ENCODE measurements at places on chromosomes 4 and X.

- DNase-seq, result no peak
Measured at GRCh38 chr4:73231518-73232487, 26.8 kb downstream of the ANKRD17 start.

DNA sequence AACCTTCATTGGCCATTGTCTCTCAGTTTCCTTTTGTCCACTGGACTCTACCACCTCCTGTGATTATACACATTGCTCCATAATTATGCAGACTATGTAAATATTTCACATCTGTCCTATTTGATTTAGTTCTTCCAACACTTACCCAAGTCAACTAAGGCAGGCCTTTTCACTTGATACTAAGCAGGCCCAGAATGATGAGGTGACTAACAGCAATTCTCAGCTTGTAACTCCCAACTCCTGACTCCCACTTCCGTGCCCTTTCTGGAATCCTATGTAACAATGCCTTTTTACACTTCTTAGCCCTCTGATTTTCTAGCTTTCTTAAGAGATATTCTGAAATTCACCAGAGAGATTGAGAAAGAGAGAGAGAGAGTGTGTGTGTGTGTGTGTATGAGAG lies 6.6 kb downstream of the PAK3 start:
- DNase-seq, result no peak

DNA sequence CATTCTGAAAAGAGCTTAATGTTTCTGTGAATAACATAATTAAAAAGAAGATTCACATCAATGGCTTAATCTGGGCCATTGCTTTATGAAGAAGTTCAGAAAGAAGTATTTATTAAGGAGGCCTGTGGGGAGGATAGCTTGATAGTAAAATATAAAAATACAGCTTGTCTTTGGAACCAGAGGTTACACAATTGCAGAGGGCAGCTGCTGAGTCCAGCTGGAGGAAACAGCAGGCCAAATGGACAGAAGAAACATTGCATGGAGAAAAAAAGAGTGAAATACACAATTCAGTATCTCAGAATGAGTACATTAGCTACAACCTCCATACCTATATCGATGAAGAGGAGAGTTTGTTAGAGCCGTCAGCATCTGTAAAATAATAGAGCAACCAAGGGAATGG lies 148.0 kb upstream of the NPY2R start:
- DNase-seq, result no peak

GRCh38 chr4:7289589-7289988 lies 97.3 kb downstream of the SORCS2 start:
- DNase-seq, result no peak

DNA sequence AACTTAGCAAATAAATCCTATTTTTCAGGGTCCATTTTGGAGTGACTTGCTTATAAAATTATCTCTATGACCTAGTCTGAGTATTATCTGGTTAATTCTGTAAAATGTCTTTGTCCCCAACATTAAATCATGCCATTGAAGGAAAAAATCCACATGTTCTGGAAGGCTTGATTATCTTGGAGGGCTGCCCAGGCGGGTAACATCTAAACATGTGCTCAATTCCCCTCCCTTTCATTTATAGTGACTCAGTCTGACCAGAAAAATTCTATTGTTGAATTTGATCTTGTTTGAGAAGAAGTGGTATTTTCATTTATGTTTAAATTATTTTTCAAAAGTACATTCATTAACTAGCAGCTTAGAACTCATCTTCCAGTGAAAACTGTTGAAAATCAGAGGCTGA lies 55.4 kb upstream of the SLC10A7 start:
- DNase-seq, result no peak

- no peak for DNase-seq
Measured at GRCh38 chr4:11264841-11265240, 163.9 kb downstream of the HS3ST1 start.

GRCh38 chr4:90328558-90328957 lies 201.4 kb downstream of the CCSER1 start:
- no peak for DNase-seq

DNA sequence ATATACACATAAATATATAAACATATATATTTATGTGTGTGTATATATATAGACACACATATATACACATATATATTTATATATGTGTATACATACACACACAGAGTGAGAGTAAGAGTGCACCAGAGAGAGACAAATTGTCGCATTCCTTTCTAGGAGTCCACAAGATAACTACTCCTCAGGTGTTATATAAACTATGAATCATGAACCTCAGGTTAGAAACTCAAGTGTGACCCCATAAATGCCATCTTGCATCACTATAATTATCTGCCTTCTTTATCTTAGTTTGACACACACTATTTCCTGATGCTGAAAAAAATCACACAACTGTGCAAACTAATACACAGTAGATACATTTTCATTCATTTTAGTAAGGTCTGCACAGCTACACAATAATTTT lies 135.2 kb downstream of the PPARGC1A start:
- no peak for DNase-seq

- no peak for DNase-seq
Measured at GRCh38 chr4:164177153-164177552, 576.8 kb upstream of the SMIM31 start.

GRCh38 chr4:86957215-86957614 lies 22.4 kb downstream of the AFF1 start:
- DNase-seq, result peak; percentile 68

DNA sequence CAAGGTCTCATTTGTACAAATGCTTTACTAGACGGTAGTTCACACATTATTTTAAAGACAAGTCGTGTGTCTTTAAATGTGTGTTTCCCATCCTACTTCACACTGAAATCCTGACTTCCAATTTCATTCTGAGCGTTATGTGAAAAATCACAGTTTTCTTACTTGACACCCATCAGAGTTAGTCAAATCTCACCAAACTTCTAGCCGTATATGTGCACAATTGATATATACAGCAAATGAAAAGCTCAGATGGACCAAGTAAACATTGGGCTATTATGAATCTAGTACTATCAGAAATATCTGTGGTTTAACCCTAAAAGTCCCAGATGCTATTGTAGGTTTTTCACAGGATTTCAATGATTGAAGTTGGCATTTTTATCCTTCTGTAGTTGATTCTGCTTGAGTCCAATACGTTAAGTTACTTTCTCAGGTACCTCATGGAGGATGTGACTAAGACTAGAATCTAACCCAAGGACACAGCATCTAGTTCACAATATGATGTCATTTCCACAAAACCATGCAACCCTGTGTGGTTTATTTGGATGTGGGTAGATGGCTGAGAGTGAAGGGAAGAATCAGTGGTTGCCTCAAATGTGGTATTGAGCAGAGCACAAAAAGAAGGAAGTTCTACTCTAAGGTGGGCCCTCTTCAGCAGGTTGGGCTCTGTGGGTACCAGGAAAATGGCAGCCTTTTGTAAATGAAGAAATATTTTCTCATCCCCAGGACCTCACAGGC lies 22.1 kb upstream of the TRIM60 start:
- DNase-seq, result no peak

DNA sequence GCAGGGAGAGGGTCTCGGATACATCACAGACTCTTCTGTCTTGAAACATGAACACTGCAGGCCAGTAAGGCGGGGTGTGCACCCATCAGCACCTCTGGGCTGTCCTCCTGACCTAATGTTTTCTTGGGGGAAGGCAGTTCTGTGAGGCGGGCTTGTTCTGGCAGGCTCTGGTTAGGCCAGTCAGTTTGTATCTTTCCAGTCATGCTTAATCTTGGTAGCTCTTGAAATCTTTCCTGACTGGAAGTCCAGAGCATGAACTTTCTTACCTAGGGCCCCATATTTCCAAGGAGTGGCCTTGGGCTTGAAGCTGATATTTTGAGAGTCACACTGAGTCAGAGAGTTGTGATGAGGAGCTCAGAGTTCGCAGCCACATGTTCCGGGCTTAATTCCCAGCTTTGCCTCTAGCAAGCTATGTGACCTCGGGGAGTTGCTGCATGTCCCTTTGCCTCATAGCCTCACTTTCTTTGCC lies 54.2 kb upstream of the RASSF6 start:
- no peak for DNase-seq

- peak; percentile 44 for DNase-seq
Measured at GRCh38 chr4:73589261-73589847, 30.9 kb downstream of the RASSF6 start.

DNA sequence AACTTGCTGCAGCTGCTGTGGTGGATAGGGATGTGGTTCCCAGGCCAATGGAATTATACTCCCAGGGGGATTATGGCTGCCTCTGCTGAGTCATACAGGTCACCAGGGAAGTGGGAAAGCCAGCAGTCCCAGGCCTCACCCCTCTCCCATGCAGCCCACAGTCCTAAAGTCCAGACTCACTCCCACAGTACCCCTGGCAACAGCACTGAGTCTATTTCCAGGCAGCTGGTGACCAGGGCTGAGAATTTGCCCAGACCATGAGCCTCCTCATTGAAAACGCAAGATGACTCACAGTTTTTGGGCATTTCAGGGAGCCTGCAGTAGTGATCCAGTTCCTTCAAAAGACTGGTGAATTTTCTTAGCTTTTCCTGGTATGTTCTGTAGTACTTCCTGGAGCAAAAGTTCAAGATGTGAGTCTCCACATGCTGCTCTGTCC lies 137.6 kb downstream of the NPNT start:
- peak; percentile 50 for DNase-seq

DNA sequence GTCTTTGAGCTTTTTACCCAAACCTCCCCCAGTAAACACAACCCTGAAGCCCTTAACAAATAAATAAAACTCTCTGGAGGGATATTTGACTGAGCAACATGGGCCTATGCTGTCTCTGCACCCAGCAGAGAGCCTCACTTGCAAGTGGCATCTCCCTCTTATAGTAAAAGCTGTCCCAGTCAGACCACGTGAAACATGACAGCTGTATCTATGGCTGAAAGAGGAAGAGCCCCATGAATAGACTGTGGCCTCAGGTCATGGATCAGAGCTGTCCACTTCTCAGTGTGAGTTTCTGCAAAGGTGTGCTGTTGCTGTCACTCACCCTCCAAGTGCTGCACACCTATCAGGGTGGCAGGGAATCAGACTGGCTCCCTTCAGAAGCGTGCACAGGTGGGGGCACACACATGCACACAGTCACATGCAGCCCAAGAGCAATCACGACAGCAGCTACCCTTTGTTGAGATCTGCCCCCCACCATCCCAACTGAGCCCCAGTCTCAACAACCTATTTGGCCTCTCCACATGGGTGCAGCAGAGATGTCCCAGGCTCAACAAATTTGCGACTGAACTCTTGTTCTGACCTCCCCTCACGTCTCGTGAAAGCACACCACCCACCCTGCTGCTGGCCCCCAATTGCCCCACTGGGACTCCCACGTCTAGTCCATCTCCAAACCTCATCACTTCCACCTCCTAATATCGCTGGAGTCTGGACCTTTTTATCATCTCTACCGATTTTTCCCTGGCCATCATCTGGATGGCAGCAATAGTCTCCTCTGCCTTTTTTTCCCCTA lies 45.6 kb downstream of the NAT8L start:
- DNase-seq, result no peak

GRCh38 chr4:111454961-111455360 lies 690.3 kb upstream of the FAM241A start:
- DNase-seq, result peak; percentile 47

GRCh38 chr4:77433418-77433733 lies 172.2 kb upstream of the CXCL13 start:
- peak; percentile 15 for DNase-seq

DNA sequence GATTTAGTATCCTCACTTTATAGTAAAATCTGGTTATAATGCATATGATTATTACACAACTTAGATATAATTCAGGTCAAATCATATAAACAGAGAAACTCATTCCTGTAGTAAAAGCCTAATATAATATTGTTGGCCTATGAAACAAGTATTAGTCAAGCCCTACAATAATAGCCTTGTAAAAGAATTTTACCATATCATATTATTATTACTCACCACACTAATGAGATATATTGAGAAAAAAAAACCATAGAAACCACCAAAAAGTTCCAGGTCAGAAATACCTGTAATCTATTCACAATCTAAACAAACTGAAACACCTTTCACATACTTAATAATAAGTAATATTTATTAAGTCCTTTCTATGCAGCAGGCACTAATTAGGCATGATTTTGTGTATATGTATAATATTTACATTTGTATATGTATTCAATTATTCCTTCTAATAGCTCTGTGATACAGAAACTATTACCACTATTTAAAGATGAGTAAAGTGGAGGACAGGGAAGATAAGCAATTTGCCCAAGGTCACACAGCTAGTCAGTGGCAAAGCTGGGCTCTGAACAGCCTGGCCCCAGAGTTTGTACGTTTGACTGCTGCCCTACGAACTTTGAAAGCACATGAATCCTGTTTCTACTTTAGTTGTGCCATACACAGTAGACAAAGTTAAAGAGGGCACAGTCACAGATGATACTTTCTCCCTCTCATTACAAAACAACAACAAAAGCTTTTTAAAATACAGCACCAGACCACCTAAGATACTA lies 9.0 kb downstream of the ZNF827 start:
- DNase-seq, result no peak

GRCh38 chrX:129781134-129781672 lies 1.5 kb downstream of the SASH3 start:
- DNase-seq, result no peak

- DNase-seq, result no peak
Measured at GRCh38 chr4:87762311-87762710, 37.0 kb upstream of the IBSP start.

GRCh38 chr4:184370711-184371389 lies 103.5 kb downstream of the IRF2 start:
- no peak for DNase-seq

DNA sequence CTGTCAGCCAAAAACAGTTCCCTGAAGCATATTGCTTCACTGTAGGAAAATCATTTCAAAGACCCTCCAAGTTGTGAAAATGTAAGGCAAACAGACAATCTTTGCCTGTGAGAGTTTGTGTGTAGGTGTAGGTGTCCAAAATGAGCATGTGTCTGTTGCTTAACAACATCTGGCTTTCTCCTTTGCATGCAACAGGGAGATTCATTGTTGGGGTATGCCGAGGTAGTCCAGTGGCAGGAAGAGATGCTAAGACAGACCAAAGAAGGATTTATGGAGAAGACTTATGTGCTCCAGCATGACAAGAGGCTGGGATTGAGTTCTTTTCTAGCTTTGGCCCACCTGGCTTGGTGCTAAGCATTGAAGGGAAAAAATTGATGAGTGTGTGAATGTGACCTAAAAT lies 29.8 kb upstream of the SMAD1 start:
- DNase-seq, result no peak

GRCh38 chrX:24343719-24344118 lies 16.7 kb upstream of the SUPT20HL1 start:
- no peak for DNase-seq

GRCh38 chr4:106096454-106096853 lies 201.2 kb downstream of the NPNT start:
- no peak for DNase-seq

- DNase-seq, result no peak
Measured at GRCh38 chr4:57190601-57191481, 80.7 kb upstream of the IGFBP7 start.

DNA sequence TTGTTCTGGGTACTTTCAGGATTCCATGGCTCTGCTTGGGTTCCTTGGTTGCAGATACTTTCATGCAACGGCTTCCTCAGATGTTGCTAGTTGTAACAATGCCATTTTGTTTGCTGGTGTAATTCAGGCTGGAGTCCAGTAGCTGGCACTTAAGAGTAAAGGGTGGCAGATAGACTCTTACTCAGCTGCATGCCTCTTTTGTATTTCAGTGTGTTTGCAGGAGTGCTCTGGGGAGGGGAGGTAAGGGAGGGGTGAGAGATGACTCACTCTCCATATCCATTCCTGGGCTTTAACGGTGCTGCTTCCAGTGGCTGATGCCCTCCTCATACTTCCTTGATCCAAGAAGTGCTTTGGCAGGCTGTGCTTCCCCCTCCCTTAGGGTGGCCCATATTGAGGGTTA lies 155.2 kb downstream of the ZNF330 start:
- peak; percentile 85 for DNase-seq

- DNase-seq, result no peak
Measured at GRCh38 chr4:176238826-176239225, 30.2 kb downstream of the ASB5 start.
